ENCODE measurements at places on chromosomes 12 and 14.

DNA sequence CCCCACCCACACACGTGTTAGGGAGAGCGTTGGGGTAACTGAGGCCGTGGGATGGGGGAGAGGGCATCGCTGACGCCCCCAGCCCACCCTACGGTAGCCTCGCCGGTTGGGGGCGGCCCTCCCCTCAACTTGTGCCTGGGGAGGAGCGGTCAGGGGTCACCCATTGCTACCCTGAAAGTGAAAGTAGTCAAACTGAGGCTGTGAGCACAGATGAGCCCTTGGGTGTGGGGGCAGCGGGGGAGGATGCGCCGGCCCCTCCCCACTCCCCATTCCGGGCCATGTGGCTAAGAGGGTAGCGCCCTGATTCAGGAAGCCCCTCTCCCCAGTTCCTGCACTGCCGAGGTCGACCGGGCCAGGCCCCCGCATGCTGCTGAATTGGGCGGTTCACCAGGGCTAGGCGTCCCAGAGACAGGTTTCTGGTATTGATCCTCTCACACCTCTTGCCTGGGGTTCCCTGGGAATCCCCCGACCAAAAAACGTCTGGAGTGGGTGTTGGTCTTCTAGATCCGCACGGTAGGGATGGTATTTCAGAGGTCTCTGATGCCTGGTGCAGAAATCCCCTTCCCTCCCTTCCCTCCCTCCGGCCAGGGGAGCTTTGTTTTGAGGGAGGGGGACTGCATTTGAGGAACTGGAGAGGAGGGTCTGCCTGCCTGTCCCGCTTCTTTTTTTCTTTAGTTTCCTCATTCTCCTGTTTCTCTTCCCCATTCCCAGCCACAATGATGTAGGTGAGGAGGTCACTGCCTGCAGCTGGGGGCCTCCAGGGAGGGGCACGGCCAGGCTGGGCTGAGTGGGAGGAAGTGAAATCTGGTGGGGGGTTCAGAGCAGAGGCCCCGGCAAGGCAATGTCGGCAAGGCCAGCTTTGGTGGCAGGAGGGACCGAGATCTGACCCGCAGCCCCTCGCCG is 1.0 kb downstream of the SH2B3 start:
- DNase-seq, result no peak

GRCh38 chr12:50640321-50640939 is 123.5 kb upstream of the ATF1 start:
- no peak for DNase-seq

DNA sequence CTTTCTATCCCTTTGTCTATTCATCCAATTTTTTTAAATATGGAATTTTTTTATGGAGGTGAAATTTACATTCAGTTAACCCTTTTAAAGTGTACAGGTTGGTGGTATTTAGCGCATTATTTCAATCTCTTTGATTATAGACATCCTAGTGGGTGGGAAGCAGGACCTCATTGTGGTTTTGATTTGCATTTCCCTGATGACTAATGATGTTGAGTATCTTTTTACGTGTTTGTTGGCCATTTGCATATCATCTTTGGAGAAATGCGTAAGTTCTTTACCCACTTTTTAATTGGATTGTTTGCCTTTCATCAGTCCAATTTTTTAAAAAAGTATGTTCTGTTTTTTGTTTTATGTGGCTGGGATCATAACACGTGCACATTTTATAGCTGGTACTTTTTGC is 20.8 kb downstream of the PAPLN start:
- no peak for DNase-seq

DNA sequence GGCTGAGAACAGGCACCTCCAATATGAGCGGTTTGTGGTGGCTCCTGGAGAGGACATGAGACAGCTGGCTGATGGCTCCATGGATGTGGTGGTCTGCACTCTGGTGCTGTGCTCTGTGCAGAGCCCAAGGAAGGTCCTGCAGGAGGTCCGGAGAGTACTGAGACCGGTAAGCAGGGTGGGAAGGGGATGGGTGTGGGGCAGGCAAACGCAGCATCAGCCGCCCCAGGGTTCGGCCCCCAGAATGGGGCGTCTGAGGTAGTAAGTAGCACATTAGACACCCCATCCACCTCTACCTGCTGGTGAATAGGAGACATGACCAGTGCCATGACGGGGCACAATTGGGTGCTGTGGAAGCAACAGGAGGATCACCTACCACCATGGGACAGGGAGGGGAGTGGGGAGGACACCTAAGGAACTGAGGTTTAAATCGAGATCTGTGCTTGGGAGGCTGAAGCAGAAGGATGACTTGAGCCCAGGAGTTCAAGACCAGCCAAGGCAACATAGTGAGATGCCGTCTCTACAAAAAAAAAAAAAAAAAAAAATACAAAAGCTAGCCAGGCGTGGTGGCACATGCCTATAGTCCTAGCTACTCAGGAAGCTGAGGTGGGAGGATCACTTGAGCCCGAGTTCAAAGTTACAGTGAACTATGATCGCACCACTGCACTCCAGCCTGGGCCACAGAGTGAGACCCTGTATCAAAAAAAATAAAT is 25.5 kb downstream of the ITGA7 start:
- no peak for DNase-seq

- DNase-seq, result no peak
These were observed 92.3 kb upstream of the DCN start for GRCh38 chr12:91274916-91275315.

DNA sequence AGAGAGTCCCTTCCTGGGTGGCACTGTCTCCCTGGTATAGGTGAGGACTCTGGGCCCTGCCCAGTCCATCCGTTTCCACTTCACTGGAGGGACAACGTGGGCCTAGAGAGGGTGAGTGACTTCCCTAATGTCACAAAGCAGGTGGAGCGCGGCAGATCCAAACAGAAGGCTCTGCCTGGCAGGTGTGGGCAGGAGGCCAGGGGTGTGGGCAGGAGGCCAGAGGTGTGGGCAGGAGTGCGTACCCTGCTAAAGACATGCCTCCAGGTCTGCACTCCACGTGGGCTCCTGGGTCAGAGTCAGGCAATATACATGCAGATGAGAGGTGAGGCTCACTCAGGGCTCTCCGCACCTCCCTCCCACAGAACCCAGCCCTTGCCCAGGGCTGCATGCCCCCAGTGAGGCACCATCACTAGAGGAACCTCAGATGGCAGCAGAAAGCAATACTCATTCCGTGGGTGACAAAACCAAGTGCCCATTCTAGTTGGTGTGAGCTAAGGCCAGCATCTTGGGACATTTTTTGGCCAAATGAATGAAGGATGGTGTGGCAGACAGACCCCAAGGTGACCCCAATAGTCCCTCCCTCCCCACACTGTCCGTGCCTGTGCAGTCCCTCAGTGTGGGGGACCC is 271.6 kb upstream of the RTL1 start:
- no peak for DNase-seq

DNA sequence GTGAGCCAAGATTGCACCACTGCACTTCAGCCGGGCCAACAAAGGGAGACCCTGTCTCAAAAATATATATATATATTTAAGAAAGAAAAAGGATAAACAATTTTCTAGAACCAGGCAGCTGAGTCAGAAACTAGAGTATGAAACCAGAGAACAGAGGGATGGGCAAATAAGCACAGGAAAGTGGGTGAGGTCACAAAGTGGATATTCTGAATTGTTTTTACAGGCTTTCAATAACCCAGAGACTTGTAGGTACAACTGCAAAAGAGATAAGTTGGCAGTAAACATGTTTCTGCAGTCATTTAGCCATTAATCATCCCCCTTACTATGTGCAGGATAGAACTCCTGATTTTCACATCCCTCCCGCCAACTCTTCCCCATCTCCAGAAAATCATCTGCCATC is 94.2 kb downstream of the BTG1 start:
- DNase-seq, result no peak

DNA sequence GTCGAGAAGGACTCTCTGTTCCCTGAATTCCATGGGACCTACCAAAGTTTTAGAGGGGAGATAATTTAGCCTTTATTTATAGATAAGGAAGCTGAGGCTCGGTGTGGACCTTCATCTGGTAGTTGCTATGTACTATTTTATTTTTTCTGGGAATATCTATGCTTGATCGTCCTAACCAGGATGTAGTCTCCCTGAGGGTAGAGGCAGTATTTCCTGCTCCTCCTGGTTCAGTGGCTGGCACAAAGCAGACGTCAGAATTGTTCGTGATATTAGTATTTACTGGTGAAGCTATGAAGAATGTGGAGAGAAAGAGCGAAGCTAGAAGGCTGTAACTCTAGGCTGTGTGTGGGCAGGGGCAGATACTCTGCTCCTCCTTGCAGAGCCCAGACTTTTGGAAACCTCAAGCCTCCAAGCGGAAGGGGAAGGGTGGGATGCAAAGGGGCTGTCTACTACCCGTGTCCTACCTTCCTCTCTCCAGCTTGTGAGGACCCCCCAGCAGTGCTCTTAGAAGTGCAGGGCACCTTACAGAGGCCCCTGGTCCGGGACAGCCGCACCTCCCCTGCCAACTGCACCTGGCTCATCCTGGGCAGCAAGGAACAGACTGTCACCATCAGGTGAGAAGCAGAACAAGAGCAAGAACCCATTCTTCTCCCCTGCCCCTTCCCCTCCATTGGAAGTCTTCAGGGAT is 1.4 kb downstream of the LRP10 start:
- DNase-seq, result no peak

- DNase-seq, result no peak
These were observed 25.7 kb upstream of the TC2N start for GRCh38 chr14:91893007-91893406.

- DNase-seq, result no peak
These were observed 68.6 kb downstream of the SLC25A47 start for GRCh38 chr14:100391724-100392123.

- DNase-seq, result no peak
These were observed 2.1 kb upstream of the EDDM3A start for GRCh38 chr14:20743556-20743955.

DNA sequence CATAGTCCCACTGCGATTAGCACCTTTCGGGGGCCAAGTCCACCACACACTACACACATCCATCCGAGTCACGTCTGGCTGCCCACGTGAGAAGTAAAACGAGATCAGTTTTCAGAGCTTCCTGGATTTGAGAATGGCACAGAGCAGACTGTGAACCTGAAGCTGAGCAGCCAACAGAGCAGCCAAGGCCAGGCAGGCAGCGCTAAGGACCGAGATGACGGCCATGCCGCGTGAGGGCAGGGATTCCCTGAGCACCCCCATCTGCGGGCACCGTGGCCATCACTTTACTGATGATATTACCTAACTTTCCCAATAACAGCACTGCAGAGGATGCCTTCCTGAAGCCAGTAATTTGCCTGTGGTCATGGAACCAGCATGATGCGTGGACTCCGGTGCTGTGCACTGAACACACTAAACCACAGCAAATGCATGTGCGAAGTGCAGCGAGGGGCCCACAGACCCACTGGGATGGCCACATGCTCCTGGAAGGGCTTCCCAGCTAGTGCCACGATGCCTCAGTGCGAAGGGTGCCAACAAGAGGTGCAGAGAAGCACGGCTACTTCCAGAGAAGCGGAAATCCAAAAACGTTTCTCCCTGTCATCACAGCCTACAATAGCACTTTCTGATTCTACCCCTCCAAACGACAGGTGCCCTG is 56.0 kb downstream of the RNF34 start:
- no peak for DNase-seq

- DNase-seq, result no peak
These were observed 1378.3 kb upstream of the SEL1L start for GRCh38 chr14:82911930-82912329.

- no peak for DNase-seq
These were observed 32.7 kb downstream of the SLC25A21 start for GRCh38 chr14:37139710-37140109.

GRCh38 chr12:113755098-113755497 is 211.0 kb downstream of the RBM19 start:
- DNase-seq, result no peak
